ENCODE measurements at places on chromosomes 5 and 9.

GRCh38 chr5:37436146-37436934 is 57.2 kb downstream of the WDR70 start:
- DNase-seq = no peak

DNA sequence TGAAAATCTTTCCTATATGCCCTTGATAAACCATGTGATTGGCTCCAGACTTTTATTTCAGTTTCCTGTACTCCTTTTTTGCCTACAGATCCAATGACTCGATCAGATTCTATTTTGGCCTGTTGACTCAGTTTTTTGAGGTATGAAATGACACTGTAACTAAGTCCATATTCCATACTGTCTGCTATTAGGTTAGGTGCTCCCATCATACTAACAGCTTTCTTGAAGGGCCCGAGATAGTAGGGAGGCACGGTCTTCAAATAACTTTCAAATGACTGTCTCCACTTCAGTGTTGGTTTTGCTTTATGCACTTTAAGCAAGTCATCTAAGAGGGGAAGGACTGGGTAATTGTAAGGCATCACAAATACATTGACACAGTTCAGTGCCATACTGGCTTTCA is 295.4 kb upstream of the DAB2 start:
- no peak for DNase-seq

- no peak for DNase-seq
Observed at GRCh38 chr9:6757132-6757455, 679 bp upstream of the KDM4C start.

- no peak for DNase-seq
Observed at GRCh38 chr5:2748861-2749513, 2.5 kb downstream of the IRX2 start.

GRCh38 chr5:68182094-68182493 is 33.5 kb upstream of the PIK3R1 start:
- DNase-seq = no peak

DNA sequence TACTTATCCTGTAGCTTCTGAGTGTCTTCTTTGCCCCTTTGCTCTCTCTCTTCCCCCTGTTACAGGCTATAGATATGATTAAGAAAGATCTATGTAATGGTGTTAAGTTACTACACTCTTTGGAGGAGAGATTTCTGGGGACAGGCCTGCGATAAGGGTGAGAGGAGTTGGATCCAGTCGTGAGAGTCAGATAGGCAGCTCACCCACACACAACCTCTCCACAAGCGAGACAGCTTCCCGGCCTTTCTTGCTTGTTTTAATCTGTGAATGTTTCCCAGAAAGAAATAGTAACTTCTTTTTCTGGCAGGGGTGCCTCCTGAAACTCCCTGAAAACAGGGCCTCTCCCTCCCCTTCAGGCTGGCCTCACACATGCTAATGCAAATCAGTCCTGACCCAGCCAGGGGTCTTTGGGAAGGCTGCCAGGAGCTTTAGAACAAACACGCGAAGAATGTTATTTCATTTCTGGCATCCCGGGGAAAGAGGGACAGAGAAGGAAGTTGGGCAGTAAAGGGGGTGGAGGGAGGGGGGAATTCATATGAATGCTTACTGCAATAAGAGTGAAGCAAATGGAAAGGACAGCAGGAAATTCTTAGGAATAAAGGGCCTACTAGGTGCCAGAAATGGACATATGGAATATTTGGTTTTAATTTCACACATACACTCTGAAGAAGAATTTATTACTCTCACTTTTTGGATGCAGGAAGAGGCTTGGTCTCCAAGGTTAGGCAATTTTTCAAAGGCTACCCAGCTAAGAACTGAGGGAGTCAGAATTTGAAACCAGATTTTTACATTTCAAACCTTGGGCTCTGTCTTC is 215.8 kb upstream of the TRIM32 start:
- DNase-seq = peak; percentile 28

GRCh38 chr5:10828241-10828640 is 67.2 kb upstream of the DAP start:
- no peak for DNase-seq

GRCh38 chr9:110126986-110127864 is 80.7 kb downstream of the C9orf152 start:
- DNase-seq = no peak

GRCh38 chr5:79602889-79603288 is 9.4 kb upstream of the TENT2 start:
- DNase-seq = no peak

- DNase-seq = no peak
Observed at GRCh38 chr5:89106480-89106879, 223.5 kb upstream of the MEF2C start.

- DNase-seq = peak; percentile 1
Observed at GRCh38 chr5:132056610-132057497, 3.6 kb upstream of the IL3 start.

DNA sequence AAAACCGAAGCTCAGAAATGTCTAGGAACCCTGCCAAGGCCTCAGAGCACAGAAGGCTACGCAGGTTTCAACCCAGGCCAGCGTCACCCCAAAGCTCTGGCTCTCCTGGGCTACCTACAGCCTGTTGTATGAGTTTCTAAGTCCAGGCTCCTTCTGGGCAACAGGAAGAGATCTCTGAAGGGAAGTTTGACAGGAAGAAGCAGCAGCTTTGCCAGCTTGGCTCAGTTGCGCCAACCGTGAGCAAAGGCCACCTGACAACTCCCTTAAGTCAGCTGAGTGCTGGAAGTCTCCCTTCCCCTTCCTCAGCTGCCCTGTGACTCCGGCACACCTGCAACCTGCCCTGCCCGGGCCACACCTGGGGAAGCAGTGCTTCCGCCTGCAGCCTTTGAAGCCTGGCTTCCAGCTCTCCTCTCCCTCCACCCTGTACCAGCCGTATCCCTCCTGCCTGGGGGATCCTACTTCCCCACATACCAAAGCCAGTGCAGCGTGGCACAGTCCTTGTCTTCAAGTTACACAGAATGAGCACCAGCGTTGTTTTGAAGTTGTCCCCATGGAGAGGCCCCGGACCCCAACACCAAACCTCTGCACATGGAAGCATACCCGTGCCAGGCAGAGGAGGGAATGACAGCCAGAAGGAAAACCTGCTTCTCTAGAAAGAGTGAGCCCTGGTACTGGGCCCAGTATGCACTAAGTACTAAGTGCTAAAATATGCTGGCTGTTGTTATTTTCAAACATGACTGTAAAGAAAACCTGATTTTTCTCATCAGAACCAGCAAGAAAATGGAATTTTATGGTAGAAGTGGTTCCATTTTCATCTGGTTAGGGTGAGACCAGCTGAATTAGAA is 36.5 kb downstream of the SHB start:
- no peak for DNase-seq

GRCh38 chr5:106303911-106304310 is 1366.8 kb downstream of the EFNA5 start:
- no peak for DNase-seq

DNA sequence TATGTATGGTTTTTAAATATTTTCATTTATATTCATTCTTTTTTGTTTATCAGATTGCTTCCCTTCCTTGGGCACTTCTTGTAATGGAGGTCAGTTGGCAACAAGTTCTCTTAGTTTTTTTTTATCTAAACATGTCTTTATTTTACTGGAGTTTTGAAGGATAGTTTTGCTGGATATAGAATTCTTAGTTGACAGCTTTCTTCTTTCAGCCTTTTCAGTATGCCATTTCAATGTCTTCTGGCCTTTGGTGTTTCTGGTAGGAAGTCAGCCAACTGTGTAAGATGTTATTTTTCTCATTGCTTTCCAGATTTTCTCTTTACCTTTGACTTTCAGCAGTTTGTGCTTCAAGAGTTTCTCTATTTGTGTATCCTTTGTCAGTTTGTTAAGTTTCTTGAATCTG is 14.2 kb downstream of the SLC12A2 start:
- DNase-seq = no peak

DNA sequence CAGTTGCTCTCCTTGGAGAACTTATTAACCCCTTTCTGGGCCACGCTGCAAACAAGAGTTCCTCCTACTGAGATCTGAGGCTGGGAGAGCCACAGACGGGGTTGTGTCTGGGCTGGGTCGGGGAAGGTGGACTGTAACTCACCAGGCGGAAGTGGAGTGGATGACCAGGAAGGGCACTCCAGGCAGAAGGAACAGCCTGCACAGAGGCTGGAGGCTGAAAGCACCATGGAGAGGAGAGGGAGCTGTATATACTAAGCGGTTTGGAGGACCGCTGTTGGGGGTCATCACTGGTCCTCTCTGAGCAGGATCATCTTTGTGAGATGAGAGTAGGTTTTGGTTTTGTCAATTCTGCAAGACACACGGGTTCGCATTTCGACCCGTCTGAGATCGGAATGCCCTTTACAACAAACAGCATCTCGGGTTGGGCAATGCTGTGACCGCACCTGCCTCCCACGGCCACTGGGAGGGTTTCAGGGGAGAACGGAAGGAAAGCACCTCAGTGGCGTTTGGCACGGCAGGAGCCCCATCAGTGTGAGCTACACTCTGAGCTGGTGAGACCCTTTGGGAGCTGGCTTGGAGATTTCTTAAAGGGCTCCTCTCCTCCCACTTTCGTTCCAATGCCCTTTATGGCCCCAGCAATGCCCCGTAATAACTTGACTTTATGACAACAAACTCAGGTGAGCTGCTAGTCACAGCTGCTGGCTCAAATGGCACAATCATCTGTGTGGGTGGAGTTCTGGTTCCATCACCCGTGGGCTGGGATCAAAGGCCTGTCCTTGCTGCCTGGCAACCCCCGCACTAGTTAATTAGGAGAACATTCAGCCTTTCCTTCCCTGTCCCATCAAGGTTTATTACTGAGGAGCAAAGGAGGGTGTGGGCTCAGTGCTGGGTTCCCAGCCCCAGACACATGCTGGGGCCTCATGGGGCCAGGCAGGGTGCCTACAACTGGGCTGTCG is 18.7 kb upstream of the NEURL1B start:
- no peak for DNase-seq
